NCI-H2081 (cell line): ENCODE measurements at places on chromosomes 16 and 17.

DNA sequence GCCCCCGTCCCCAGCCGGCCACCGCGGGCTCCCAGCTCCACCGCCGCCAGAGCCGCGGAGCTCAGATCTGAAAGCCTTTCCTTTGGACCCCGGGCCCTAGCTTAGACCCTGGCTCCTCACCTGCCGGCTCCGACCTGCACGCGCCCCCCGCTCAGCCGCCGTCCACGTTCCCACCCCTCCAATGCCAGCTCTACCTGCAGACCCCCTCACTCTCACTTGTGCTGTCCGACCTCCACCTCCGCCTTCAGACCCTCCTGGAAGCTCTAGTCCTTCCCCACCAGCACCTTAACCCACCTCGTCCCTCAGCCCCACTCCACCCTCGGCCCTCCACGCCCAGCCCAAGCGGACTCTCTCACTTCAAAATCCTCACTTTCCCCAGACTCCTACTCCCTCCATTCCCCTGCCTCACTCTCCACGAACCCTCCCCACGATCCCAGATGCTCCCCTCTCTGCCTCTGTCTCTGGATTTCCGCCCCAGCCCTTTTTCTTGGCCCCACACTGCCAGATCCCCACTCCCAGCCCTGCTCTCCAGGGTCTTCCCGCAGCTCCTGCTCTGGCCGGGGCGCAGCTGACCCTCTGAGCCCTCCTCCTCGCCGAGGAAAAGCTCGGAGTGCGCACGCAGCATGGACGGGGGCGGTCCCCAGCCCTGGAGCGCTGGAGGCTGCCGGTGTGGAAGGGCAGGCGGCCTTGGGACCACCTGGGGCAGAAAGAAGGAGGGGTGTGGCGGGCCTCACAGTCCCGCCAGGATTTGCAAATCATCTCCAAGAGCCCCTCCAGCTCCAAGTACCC is at the start of gene TMEM114:
Gene TMEM114, minus strand, starts transcription at position 612 of the 789 bp plus-strand sequence. CDS start 673 bp downstream, outside the sequence.
- DNase-seq = no peak

DNA sequence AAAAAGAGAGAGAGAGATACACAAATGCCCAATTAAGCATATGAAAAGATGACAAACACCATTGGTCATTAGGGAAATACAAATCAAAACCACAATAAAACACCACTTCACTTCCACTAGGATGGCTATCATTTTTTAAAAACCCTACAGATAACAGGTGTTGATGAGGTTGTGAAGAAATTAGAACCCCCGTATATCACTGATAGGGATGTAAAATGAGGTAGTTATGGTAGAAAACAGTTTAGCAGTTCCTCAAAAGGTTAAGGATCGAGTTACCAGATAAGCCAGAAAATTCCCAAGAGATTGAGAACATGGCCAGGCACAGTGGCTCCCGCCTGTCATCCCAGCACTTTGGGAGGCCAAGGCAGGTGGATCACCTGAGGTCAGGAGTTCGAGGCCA is 2.8 kb downstream of the P2RX5 start:
- no peak for DNase-seq

- DNase-seq = no peak
Observed at GRCh38 chr17:33680472-33680871, 387.4 kb upstream of the ASIC2 start.

DNA sequence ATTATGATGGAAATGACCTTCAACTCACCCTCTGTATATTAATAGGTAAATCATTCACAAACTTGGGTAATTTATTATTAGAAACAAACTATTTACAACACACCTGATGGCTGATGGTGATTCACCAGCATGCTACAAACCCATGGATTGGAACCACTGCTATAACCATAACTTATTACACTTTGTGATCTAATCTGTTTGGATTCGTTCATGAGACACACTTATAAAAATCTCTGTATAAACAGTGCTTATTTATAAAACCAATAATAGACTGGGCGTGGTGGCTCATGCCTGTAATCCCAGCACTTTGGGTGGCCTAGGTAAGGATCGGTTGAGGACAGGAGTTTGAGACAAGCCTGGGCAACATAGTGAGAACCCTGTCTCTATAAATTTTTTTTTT is 16.0 kb downstream of the SMIM36 start:
- no peak for DNase-seq

- no peak for DNase-seq
Observed at GRCh38 chr17:2222901-2223616, 80.5 kb downstream of the SMG6 start.

DNA sequence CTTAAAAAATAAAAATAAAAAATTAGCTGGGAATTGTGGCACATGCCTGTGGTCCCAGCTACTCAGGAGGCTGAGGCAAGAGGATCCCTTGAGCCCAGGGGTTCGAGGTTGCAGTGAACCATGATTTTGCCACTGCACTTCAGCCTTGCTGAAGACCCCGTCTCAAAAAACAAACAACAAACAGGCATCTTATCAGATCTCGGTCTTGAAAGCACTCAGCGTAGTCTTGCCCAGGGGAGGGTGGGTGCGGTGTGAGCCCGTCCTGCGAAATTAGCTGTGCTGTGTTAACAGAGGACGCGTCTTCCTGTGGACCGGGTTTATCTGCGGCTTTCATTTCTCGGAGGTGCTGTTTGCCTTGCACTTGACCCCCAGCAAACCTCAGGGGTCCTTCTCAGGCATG is 5.4 kb downstream of the GAA start:
- no peak for DNase-seq

GRCh38 chr17:7836596-7837407 is 2.8 kb downstream of the KDM6B start:
- peak; percentile 90 for DNase-seq
